Esophagus mucosa (tissue), 1 donor: ENCODE measurements at places on chromosomes 11 and 22. TPM values are rescaled to one million over a fixed set of nuclear protein-coding genes. Genes with fewer than 3 reads are reported as not detected.
A peak's percentile ranks its signal among the peaks of the same experiment; 100 is the strongest.

- ATAC-seq = peak; percentile 45
Measured at GRCh38 chr11:17744151-17744940, 9.8 kb downstream of the KCNC1 start.

The MIAT gene
- 1.1 TPM for total RNA-seq

- ATAC-seq = no peak
Measured at GRCh38 chr11:6664551-6664950, 8.9 kb upstream of the DCHS1 start.

The HORMAD2 gene
- not detected for total RNA-seq

The ANAPC15 gene
- total RNA-seq = 46.0 TPM

DNA sequence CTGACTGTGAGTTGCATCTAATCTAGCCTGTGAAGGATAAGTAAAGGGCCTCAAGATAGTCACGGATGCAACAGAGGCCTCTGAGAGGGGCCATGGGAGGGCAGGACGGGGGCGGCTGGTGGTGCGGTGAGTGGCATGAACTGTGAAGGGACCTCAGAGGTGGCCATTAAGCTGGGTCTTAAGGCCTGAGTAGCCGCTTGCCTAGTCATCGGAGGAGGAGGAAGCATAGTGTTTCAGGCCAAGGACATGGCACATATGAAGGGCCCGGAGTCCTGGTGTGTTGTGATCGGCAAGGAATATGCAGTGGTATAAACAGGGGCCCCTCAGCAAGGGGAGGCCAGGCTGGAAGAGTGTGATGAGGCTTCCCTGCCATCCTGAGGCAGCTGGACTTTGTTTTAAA, 51.8 kb downstream of the TRIOBP start:
- no peak for ATAC-seq
